Esophagus squamous epithelium (tissue), 5 donors: ENCODE measurements at places on chromosomes 6 and 20.

DNA sequence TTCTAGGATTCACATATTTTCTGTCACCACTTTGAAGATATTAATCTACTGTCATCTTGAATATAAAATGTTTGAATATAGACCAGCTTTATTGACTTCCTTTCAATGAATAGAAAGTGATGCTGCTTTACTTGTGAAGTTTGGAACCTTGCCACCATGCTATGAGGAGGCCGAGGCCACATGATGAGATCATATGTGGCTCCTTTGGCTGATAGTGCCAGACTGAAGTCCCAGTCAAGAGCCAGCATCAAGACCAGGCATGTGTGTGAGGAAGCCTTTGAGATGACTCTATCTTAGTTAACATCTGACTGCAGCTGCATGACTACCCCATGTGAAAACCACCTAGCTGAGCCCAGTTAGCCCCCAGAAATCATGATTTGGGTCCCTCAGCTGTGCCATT lies 169.5 kb downstream of the OTOR start:
- DNase-seq, result no peak

DNA sequence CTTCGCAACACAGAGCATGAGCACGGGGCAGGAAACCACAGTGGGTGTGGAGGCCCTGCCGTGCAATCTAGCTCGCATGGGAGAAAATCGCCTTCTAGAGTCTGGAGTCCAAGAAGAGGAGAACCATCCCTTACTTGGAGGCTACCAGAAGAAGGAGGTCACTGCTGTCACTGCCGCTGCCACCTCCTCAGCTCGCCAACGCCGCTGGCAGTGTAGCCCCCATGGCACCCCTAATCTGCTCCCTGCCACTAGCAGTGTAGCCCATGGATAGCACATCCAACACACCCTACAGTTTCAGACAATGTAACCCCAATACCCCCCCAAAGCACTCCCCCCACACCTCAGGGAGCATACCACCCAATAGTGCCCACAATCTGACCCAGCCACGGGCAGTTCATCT lies 438.0 kb upstream of the ZNF337 start:
- DNase-seq, result no peak

DNA sequence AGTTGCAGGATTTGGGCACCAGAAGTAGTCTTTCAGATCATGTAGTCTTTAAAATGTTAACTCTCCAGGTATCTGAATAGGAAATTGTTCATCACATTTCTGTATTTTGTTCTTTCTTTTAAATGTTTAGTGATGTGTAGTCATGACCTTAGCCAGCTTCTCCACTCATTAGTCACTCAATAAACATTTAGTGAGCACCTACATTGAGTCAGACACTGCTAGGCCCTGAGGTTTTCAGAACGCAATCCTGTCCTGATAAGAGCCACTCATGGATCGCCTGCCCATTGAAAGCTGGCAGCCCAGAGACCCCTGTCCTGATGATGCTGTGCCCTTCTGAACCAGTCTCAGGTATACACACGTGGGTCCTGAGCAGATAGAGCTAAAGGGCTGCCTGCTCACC lies 163.4 kb upstream of the HEY2 start:
- DNase-seq, result no peak

DNA sequence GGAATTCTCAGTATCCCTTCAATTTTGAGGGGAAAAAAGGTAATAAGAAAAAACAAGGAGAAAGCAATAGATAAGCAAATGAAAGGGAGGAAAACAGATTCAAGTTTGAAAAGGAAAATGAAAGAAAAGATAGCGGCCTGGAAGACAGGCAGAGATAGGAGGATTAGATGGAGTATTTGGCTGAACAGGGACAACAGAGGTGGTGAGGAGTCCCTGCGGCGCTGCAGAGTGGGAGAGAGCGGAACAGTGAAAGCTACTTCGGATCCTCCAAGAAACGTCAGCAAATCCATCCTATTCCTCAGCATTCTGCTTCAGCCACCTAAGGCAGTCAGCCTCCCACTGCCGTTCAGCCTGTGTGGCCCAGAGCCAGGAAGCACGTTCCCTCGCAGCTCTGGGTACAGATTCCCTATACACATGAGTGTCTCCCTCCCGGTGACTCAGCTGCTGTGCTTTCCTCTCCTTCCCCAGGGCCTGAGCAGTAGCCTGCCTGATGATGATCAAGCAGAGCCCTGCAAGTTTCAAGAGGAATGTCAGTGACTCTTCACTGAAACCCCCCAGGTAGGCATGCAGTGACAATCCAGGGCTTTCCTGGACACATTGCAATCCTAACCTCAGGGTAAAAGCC lies 43.4 kb upstream of the CDYL start:
- no peak for DNase-seq
